AG04450 (cell line): ENCODE measurements at places on chromosomes 4 and X. TPM values are rescaled to one million over a fixed set of nuclear protein-coding genes. Genes with fewer than 3 reads are reported as not detected.

- no peak for DNase-seq
These were observed 39.4 kb upstream of the NDP start for GRCh38 chrX:44012484-44013096.

DNA sequence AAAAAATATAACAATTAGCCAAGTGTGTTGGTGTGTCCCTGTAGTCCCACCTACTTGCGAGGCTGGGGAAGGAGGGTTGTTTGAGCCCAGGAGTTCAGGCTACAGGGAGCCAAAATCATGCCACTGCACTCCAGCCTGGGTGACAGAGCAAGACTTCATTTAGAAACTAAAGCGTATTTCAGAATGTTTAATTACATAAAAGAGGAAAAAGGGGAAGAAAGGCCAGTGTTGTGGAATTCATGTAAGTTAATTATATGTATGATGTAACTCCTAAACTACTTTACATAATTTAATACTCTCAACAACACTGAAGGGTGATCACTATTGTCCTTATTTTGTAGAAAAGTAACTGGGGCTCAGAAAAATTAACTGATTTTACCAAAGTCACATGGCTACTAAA, 67.2 kb upstream of the HOPX start:
- DNase-seq = no peak

- no peak for DNase-seq
These were observed 1.9 kb downstream of the GRK4 start for GRCh38 chr4:2965262-2965661.

- no peak for DNase-seq
These were observed 96.8 kb upstream of the WDR44 start for GRCh38 chrX:118249146-118249545.

The GABRE gene
- polyA plus RNA-seq = 13.9 and 15.1 TPM in 2 replicates

GRCh38 chr4:84050015-84050414, 449.1 kb downstream of the NKX6-1 start:
- DNase-seq = no peak

DNA sequence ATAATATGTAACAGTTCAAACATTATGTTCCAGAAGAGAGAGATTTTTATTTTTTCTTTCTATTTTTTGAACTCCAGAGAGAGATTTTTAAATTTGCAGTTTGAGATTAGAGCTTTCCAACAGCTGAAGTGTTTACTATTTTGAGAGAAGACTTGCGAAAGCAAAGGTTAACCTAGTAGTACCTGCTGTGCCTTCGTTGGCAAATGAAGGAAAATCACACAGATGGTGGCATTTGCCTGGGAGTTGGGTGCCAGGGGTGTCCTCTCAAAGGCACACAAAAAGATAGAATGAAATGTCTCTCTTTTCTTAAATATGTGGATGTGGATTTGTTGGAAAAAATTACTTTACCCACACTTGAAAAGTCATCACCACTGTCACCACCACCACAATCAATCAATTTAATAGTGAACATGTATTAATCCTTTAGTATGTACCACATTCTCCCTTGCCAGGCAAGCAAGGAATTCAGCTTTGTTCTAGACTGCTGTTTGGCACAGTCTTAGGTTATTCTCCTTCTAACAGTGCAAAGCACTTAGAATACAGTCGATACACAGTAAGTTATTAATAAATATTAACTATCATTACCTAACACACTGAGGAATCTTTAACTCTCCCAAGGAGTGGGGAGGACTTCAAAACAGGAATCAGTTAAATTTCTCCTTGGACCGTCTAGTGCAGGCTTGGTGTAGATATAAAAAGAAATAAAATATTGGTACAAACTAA, 838.2 kb upstream of the FTHL17 start:
- no peak for DNase-seq
